Fibroblast of skin of right biceps (primary cell): ENCODE measurements at places on chromosomes 13 and 19.

GRCh38 chr13:112968910-112969691 is at the start of gene MCF2L:
TSS of gene MCF2L (plus strand) at chr13:112969214. CDS start at chr13:112969380, 166 bp downstream.
- peak; percentile 22 for DNase-seq

DNA sequence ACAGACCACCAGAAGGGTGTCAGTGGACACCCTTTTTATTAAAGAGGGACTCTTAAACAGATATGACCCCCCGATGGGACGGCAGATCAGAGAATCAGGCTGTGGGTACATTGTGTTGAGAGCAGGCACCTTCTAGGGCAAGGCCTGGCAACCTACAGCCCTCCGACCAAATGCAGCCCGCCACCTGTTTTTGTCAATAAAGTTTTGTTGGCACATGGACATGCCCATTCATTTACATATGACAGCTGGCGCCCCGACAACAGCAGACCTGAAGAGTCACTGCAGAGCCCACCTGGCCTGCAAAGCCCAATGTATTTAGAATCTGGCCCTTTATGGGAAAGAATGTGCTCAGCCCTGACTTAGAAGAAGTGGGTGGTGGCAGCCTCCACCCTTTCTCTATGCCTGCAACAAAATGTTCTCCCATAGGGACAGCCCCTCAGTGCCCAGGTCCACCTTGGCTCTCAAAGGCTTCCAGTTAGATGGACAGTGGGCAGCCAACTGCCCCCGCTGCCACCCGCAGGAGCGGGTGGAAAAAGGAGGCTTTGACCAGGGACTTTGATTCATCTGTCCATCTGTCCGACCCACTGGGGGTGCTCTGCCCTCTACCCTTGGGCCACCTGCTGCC is 184.9 kb downstream of the PTPRS start:
- no peak for DNase-seq

GRCh38 chr19:41955521-41955920 is 3.6 kb downstream of the RABAC1 start:
- no peak for DNase-seq

DNA sequence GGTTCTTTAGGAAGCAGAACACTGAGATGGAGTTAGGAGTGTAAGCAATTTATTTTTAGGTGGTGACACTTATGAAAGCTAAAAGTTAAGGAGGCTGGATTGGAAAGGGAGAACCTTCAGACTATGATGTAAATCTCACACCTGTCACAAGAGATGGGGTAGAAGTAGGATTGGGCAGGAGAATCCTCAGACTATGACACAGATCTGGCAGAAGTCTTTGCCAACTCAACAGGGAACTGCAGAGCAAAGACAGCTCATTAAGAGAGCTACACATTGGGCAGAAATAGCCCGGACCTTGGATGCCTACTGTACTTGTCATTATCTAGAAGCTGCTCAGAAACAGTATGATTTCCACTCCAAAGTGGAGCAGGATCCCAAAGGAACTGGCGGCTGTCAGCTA is 134.4 kb downstream of the DNAJC15 start:
- no peak for DNase-seq

DNA sequence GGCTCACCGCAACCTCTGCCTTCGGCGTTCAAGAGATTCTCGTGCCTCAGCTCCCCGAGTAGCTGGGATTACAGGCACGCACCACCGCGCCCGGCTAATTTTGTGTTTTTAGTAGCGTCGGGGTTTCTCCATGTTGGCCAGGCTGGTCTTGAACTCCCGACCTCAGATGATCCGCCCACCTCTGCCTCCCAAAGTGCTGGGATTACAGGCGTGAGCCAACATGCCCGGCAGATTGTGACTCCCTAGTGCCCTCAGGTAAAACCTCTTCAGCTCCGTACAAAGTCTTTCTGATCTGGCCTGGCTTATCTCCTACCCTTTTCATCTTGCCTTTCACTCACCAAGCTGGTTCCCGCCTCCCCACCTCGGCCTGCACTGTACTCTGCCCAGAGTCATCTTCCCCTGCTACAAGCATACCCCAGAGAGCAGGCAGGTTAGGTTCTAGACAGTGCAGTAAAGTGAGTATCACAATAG is 15.0 kb downstream of the BICRA start:
- no peak for DNase-seq

- DNase-seq: no peak
Observed at GRCh38 chr19:55098716-55099556, 18.5 kb downstream of the PPP1R12C start.

GRCh38 chr19:39832341-39833083 is 1.4 kb downstream of the DYRK1B start:
- DNase-seq: no peak
